B cell (primary cell): ENCODE measurements at places on chromosomes 11 and 22. TPM values are rescaled to one million over a fixed set of nuclear protein-coding genes. Genes with fewer than 3 reads are reported as not detected.

Gene NUDT22
- 97.2 and 104 TPM in 2 replicates for total RNA-seq

Gene GGTLC3
- not detected in 2 replicates for total RNA-seq

Gene IL18
- total RNA-seq, result 0.58 and 0.67 TPM in 2 replicates

Gene LARGE1
- total RNA-seq, result 81.2 and 82.0 TPM in 2 replicates

Gene OR51B4
- total RNA-seq, result not detected in 2 replicates

Gene OR52I2
- total RNA-seq, result not detected in 2 replicates

Gene SMTNL1
- total RNA-seq, result not detected in 2 replicates

Gene APBB1
- total RNA-seq, result 31.4 and 32.5 TPM in 2 replicates

Gene NXPE4
- total RNA-seq, result not detected in 2 replicates

Gene OR4C5
- not detected in 2 replicates for total RNA-seq
